ENCODE measurements at places on chromosomes 1 and 21. TPM values are rescaled to one million over a fixed set of nuclear protein-coding genes. Genes with fewer than 3 reads are reported as not detected.

The NPPB gene
- total RNA-seq: not detected

The VAV3 gene
- 11.4 TPM for total RNA-seq

The GPR161 gene
- total RNA-seq: 6.2 TPM

The ZBTB18 gene
- total RNA-seq: 11.9 TPM

The HCRTR1 gene
- 0.39 TPM for total RNA-seq

The DENND2C gene
- total RNA-seq: 2.6 TPM

The TNFSF4 gene
- 0.45 TPM for total RNA-seq

The HJV gene
- not detected for total RNA-seq

The MAB21L3 gene
- 0.22 TPM for total RNA-seq

The WNT3A gene
- total RNA-seq: not detected

The S100A8 gene
- total RNA-seq: 674 TPM

The PLD5 gene
- 0.26 TPM for total RNA-seq

- DNase-seq: no peak
Observed at GRCh38 chr1:201714542-201715329, 114.2 kb upstream of the IPO9 start.

DNA sequence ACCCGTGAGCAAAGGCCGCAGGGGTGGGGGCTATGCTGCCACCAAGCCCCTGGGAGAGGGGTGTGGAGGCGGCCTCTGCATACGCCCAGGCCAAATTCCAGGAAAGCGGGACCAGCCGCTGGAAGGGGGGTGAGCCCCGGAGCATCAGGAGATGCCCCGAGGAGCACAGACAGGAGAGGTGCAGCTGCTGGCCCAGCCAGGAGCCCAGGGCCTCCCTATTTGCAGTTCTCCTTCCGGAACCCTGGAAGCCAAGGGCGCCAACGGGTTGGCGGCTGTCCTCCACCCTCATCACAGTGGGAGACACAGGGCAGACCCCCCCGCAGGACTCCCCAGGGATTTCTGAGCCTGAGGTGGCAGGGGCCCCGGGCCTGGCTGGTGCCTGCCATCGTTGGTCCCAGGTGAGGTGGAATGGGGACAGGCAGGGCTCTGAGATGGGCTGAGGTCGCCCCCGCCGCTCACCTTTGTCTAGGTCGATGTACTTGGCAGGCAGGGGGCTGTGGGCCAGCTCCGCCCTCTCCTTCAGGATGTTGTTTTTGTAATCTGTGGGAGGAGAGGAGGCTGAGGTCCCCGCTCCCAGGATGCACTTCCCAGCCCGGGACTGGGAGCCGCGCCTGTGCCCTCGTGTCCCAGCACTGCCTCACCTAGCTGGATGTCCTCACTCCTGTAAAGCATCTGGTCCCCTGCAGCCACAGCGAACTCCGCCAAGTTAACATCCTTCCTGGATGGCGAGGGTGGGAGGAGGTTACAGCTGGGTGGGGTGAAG lies 4.4 kb upstream of the DVL1 start:
- DNase-seq: no peak

DNA sequence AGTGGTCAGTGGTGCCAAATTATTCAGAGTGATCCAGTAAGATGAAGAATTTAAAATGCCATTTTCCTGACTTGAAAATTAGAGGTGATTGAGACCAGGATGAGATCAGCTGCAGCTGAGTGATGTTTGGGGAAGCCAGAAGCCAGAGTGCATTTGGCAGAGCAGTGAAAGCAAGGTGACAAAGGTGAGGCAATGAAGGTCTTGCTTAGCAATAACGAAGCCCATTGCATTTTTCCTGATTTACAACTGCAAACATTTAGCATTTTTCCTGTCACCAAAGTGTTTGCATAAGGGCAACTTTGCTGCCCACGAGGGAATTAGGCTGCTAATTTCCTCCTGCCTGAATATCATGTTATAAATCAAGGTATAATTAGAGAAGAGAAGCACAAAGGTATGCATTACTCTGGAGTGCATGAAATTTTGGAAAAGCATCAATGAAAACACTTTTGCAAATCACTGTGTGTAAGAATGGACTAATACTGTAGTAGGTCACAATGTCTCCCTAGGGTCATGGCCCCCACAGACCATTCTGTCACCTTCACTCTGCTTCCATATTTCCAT lies 188.2 kb upstream of the LYPLAL1 start:
- no peak for DNase-seq

- DNase-seq: no peak
Observed at GRCh38 chr1:56780128-56780750, 39.0 kb downstream of the FYB2 start.

DNA sequence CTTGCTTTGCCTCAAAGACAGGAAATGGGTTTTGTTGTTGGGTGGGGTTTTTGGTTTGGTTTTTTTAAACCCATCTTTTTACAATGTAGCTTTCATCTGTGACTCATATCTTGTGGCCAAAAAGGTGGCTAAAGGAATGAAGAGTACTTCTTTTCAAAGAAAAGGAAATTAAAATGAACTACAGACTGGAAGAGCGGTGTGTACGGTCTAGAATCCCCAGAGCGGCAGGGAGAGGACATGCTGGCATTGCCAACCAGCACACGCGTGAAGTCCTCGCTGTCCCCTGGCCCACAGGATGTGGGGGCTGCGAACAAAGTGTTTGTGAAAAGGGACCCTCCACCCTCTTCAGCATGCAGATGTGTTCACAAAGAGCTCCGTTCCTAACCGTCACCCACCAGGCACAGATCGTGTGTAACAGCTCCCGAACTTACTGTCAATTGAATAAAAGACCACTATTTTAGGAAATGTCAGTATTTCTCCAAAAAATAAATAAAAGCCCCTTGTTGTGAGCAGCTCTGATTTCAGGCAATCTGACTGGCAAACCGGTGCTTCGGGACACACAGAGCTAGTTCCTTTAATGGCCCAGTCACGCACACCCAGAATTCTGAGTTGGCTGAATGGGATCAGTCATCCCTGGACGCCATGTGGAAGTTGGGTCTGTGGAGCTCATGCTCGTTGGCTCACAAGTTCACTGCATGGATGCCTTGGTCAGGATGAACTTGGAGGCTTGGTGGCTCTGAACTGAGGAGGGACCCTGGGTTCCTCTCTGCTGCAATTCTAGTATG lies 602.9 kb downstream of the NPHP4 start:
- DNase-seq: no peak

DNA sequence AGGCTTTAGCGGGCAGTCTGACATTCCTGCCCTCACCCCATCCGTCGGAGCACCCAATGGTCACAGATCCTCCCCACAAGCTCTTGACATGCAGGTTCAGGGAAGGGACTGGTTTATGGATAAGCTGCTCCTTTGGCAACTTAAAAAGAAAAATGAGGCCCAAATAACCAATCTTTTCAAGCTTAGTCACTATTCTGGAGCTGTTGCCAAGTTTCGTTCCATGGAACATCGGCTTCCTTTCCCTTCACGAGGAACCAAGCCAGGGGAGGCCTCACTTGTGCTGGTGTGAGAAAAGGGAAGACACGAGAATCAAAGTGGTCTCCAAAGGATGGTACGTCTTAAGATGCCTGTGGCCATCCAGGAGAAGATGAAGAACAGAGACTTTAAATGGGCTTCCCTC lies 46.1 kb upstream of the LPAR3 start:
- no peak for DNase-seq

GRCh38 chr1:42992054-42992571 lies 33.4 kb upstream of the SLC2A1 start:
- DNase-seq: no peak

DNA sequence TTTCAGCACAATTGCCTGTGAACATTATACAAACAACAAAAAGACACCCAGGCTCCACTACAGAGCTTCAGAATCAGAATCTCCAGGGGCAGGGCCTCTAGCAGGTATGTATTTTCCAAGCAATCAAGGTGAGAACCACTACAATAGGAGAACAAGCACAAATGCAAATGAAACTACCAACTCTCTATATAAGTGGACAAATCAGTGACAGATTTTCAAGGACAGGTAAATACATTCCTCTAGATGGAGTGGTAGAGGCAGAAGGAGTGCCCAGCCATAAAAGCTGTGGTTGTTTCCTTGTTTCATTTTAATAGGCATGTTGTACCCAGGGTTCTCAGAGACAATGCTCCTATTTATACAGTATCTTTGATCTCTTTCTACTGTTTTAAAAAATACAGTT lies 20.1 kb upstream of the CCDC17 start:
- DNase-seq: no peak

DNA sequence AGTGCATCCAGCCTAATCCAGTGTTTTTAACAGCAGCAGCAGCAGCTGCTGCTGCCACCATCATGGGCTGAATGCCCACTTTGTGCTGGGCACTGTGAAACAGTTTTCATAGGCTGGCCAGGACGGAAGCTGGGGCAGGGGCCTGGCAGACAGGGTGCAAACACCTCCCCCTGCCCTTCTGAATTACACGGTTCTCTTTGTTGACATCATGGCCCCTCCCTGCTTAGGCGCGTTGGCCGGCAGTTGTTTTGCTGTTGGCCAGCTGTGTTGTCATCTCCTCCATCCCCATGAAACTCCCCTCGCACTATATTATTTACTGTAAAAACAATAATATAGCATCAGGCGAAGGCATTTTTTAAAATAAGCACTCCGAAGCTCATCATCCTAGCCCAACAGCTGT lies 33.1 kb downstream of the PTPRU start:
- DNase-seq: peak; percentile 57

GRCh38 chr1:207997486-207998268 lies 86.8 kb upstream of the CD34 start:
- DNase-seq: no peak

DNA sequence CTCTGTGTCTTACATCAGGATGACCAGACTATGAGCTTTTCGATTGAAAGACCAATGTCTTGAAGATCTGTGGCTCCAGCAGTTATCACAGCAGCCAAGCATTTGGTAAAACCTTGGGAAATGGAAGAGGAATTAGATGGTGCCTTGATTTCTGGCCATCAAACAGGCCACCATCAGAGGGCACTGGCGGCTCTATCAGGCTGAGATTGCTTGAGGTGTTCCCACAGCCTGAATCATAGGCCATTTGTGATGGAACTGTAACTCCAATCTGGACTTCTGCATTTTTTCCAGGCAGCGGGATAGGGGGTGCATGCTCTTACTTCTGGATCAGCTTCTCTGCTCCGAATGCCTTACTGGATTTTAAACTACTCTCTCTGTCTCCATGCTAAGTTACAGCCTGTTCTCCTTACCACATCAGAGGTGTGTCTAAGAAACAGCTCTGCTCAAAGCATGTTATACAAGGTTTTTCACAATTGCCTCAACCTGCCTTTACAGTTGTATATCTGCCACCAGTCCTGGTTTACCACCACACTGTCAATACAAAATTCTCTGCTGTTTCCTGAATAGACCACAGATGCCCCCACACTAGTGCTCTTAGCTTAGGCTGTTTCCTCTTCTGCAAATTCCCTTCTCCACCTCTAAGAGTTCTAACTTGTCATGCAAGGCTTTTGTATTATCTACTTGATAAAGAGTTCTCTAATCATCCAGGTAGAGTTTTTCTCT lies 180.9 kb downstream of the PTGER3 start:
- DNase-seq: no peak

- DNase-seq: no peak
Observed at GRCh38 chr1:31674626-31675025, 29.2 kb downstream of the COL16A1 start.

DNA sequence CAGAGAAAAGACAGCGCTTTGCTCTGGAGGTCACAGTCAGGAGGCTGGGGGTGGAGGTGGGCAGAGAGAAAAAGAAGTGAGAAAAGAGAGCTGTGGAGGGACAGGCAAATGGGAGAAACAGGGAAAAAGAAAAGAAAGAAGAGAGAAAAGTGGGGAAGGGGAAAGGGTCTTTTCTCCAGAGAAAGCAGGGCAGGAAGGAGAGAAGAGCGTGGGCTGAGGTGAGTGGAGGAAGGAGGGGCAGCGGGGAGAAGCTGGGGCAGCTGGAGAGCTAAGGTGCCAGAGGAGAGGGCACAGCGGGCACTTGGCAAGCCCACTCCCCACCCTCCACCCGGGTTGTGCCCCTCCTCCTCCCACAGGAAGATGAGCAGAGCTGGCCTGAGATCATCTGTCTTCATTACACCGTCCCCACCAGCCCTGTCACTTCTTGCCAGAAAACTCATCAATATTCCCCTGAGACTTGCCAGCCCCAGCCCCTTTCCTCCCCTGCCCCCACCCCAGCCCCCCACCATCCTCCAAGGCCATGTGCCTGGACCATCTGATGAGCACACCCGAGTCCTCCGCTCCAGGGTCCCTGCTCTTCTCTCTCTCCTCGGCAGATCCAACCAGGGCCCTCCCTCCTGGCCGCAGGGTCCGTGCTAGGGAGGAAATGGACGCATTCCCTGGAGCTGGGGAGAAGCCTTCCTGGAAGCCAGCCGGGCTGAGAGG lies 17.0 kb upstream of the BLACAT1 start:
- DNase-seq: no peak

GRCh38 chr1:94778808-94779207 lies 41.3 kb upstream of the SLC44A3 start:
- no peak for DNase-seq

DNA sequence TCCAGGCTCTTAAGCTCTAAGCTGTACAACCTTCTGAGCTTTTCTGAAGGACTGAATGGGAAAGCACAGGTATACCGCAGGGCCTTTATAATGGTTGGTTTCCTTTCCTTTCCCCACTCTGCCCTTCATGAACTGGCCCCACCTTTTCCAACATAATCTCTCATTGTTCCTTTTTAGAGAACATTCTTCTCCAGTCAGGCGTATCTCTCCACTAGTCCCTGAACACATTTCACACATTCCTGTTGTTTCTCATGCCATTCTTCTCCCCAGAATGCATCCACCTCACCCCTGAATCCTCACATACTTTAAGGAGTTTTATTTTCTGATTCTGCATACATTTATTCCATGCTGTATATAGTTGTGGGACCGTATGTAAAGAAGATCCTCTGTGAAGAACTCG lies 41.3 kb downstream of the PGM1 start:
- no peak for DNase-seq

GRCh38 chr1:150973836-150974579 lies 627 bp downstream of the CERS2 start:
- no peak for DNase-seq

DNA sequence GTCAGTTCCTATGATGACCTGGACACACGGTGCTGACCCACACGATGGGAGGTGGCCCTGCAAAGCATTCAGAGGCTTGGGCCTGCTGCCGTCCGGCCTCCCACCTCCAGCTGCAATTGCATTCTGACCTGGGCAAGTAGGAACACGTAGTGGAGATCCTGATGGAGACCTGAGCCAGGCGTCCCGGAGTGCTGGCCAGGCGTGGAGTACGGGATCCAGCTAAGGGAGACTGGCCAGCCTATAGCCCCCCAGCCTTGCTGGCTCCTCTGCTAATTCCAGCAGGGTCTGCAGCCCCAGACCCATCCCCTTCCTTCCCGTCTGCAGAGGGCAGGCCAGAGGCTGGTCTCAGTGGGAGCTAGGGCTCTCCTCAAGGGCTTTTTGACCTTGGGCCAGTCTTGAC lies 11.2 kb downstream of the CD46 start:
- DNase-seq: no peak
